ENCODE measurements at places on chromosomes 16 and 17.

- no peak for DNase-seq
Measured at GRCh38 chr16:56300891-56301850, 109.9 kb downstream of the GNAO1 start.

GRCh38 chr17:49995055-49995738, at the start of gene DLX3:
Gene DLX3 (minus strand): TSS chr17:49995224. CDS start chr17:49994998, 226 bp downstream.
- peak; percentile 52 for DNase-seq

- DNase-seq: no peak
Measured at GRCh38 chr16:17170435-17170834, 300.3 kb downstream of the XYLT1 start.

DNA sequence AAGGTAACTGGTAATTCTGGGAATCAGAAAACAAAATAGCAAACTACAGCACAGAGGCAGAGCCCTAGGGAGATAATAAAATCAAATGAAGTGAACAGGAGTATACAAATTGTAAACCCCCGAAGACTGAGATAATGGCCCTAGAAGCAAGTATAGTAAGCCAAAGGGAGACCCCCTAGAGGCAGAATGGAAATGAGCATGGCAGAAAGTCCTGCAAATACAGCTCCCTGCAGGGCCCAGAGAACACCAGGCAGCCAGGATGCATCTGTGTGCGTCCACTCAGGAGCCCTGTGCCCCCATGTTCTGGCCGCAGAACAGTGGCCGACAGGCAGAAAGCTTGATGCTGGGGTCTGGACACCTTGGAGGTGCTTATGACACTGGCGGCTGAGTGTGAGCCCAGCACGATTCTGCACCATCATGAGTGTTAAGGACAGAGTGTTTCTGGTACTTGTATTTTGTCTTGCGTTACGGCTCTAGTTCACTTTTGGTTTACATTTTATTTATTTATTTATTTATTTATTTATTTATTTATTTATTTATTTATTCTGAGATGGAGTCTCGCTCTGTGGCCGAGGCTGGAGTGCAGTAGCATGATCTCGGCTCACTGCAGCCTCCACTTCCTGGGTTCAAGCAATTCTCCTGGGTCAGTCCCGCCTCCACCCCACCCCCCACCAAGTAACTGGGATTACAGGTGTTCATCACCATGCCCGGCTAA, 48.7 kb downstream of the RGS9 start:
- no peak for DNase-seq

- DNase-seq: no peak
Measured at GRCh38 chr16:7355758-7356157, 23.1 kb downstream of the RBFOX1 start.

GRCh38 chr17:49016775-49017463, 19.7 kb downstream of the IGF2BP1 start:
- peak; percentile 75 for DNase-seq

GRCh38 chr16:56298116-56298515, 106.8 kb downstream of the GNAO1 start:
- no peak for DNase-seq
